Caco-2 (cell line): ENCODE measurements at places on chromosomes 4 and X.

DNA sequence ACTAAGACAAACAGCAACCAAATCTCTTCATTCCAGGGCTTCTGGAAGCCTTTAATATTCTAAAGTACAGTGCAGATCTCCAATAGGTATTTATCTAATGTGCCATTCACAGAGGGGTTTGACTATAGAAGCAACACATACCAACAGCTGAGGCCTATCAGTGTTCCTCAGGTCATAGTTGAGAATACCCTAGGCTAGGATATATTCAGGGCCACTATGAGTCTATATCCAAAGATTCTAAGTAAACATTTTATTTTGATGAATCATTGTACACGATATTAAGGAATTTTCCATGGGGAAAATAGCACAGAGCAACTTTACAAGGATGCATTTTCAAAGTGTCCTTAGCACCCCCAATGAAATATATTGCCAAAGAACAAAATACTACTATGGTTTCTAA, 9.7 kb downstream of the SMIM10 start:
- DNase-seq, result no peak

GRCh38 chr4:141127884-141128283, 5.4 kb downstream of the RNF150 start:
- DNase-seq, result no peak

GRCh38 chr4:189504220-189504619, 436.5 kb upstream of the FRG1 start:
- no peak for DNase-seq

DNA sequence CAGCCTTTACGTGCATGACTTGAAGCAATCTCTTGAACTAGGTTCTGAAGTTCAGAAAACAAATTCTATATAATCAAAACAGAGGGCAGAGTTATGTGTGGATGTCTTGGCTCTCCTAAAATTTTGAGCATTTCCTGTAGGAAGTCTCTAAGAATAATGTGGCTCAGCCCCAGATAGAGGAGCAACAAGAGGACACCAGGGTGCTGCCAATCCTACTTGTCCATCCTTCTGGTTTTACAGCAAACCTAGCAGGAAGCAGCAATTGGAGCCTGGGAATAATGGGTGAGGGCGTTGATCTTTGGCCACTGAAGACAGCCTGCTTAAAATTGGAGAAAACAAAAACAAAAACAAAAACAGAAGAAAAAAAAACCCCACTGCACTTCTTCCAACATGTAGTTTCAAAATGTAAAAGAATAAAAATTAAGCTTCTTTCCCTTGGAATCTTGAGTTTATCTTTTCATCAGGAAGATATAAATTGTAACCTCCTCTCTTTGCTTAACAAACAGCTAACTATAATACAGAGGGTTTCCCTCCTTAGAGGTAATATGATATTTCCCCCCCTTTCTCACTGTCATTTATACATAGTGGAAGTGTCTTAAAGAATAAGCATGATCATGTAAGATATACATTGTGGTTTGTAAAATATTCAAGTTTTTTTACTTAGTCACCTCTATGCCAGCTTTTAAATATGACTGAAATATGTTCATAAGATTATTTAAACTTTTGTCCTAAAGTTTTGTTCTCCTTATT, 130.6 kb downstream of the FBXO8 start:
- DNase-seq, result no peak

- DNase-seq, result peak; percentile 57
Observed at GRCh38 chr4:10028910-10029309, 7.6 kb upstream of the SLC2A9 start.

DNA sequence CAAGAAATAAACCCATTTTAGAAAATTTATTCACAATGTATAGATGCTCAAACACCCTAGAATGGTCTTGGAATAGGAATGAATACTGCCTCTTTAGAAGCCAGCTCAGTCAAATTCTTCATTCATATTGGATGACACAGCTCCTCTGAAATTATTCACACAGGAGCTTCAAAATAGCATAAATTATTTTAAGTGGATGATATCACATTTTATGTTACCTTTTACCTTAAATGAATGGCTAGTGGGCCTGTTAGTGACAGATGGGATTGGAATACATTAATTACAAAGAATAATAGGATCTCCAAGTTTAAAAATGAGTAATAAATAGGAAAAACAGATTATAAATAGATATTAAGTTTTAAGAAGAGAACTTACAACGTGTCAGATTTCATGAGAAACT, 184.4 kb downstream of the GABRB1 start:
- no peak for DNase-seq
